Activated T-cell treated with anti-CD3 and anti-CD28 coated beads for 48 hours (primary cell): ENCODE measurements at places on chromosomes 3 and 15.

GRCh38 chr15:78265137-78265460, 737 bp downstream of the DNAJA4 start:
- no peak for DNase-seq

DNA sequence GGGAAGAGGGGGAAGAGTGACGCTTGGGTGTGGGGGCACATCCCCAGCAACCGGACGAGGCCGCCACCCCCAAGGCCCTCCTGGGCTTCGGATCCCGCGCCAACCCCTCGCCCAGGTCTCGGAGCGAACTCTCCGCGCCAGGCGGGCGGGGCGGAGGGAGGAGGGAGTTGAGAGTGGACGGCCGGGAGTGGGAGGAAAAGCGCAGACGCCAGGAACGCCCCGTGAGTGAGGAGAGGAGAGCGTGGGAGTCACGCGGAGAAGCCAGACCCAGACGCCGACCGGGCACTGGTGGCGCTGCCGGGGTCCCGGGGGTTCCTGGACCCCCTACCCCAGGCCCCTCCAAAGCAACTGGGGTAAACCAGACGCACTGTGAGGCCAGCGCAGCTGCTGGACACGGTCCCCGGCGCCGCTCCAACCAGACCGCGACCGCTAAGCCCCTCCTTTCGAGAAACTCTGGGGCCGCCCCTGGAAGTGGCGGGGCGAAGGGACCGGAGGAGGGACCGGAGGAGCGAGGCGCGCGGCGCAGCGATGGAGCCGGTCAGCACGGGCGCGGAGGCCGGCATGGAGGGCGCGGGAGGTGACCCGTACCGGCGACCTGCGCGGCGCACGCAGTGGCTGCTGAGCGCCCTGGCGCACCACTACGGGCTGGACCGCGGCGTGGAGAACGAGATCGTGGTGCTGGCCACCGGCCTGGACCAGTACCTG, at the start of gene EFCC1:
Gene EFCC1 (plus strand): TSS at position 204 of the 705 bp plus-strand sequence. CDS start 325 bp downstream, at position 529.
- no peak for DNase-seq

DNA sequence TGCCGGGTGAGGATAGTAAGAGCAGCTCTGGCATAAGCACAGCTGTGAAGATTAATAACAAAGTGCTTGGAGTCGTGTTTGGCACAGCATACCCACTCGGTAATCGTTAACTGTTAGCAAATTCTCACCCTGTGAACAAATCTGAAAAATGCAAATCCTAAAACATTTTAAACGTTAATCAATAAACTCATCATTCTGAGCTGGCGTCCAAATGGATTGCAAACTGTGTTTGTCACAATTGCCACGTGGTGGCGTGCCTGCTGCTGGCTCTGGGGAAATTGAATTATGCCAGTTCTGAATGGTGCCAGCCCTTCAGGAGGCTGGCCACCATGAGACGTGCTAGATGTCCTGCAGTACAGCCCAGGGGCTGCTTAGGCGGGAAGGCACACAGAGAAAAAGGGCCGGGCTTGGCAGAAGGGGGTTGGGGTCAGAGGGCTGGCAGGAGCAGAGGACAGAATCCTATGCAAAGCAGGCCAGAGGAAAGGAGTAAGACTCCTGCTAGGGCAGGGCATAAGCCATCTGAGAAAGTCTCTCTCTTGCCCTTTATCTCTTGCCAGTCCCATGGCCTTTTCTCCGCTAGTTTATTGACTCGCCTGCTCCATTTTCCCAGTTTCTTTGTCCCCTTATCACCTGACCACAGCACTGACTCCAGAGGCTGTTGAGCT, 22.1 kb upstream of the POLG start:
- no peak for DNase-seq

- no peak for DNase-seq
These were observed 22.6 kb downstream of the ZNF80 start for GRCh38 chr3:114214542-114215341.

- DNase-seq = no peak
These were observed 22.2 kb upstream of the CLDN18 start for GRCh38 chr3:137987723-137988122.
